ENCODE measurements at places on chromosomes 5 and 9. TPM values are rescaled to one million over a fixed set of nuclear protein-coding genes. Genes with fewer than 3 reads are reported as not detected.

Gene ASPN
- total RNA-seq, result not detected

Gene GABRA6
- total RNA-seq, result not detected

Gene FBXW5
- 92.7 TPM for total RNA-seq

Gene PTPN3
- total RNA-seq, result 3.6 TPM

GRCh38 chr9:125372441-125373226 lies 111.0 kb downstream of the GAPVD1 start:
- DNase-seq, result no peak

GRCh38 chr5:134086943-134087305 lies 27.6 kb upstream of the TCF7 start:
- DNase-seq, result peak; percentile 94

DNA sequence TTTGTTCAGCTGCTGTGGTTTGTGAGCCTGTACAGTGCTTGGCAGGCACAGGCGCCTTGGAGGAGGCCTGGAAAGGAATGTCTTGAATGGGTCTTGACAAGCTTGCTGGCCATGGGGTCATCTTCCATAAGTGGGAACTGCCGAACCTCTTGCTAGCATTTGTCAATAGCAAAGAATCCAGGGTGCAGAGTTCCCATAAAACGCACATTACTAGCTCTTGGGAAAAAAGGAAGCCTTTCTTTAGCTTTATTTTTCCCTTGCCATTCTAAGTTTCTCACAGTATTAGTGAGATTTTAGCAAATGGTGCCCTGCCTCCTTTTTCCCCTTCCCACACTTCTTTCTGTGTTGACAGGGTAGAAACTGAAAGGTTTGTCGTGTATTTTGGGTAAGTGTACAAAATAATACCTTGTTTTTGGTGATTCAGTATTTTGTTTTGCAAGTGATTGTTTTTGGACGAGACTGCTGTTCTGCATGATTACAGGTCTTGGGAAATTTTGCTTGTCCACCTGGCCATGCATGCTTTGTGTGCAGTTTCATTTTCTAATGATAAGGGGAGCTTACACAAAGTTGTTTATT lies 82.0 kb downstream of the ADGRV1 start:
- DNase-seq, result no peak

GRCh38 chr5:6718718-6719117 lies 5.5 kb downstream of the TENT4A start:
- DNase-seq, result no peak

DNA sequence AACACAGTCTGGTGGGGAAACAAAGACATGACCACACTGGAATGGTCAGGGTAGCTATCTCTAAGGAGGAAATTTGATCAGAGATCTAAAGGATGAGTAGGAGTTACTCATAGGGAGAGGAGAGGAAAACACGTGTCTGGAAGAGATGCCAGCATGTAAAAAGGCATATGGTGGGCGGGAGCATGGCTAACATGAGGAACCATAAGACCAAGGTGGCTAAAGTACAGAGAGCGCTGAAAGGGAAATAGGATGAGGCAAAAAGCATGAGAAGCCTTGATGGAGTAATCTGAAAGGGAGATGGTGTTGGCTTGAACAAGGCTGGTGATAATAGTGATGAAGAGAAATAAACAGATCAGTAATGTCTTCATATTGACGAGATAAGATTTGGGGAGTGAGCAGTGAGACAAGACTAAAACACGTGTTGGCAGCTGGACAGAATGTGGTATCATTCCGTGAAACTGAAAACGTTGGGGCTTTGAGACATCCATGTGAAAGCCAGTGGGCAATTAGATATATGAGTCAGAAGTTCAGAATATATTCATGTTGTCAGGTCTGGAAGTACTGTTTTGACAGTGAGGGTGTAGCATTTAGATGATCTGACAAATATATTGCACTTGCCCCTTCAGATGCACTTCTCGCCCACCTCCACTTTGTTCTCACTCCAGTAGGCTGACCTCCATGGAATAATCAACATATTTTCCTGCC lies 209.1 kb upstream of the KCNN2 start:
- no peak for DNase-seq

DNA sequence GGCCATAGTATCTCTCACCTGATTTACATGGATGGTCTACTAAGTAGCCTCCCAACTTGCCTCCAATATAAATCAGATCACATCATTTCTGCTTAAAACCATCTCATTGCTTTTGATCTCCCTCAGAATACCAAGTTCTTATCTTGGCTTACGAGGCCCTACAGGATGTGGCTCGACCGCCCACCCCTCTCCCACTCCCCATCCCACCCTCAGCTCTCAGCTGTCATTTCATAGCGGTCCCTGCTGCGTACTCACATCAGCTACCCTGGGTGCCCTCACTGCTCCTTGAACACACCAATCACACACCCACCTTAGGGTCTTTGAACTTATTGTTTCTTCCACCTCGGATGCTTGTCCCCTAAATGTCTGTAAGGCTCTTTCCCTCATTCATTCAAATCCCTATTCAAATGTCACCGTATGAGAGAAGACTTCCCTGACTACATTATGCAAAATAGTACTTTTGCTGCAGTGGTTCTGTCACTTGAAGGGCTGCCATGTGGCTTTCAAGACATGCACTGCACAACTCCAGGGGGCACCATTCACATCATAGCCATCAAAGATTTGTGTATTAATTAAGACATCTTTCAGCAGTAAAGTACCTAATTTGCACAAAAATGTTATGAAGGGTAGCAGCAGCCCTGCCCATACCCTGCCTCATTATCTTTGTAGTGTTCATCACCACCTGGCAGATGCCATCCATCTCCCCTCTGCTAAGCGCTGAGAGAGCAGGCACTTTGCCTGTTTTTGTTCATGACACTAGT lies 171.1 kb downstream of the ENC1 start:
- DNase-seq, result no peak

All from activated CD4-positive, alpha-beta T cell treated with anti-CD3 and anti-CD28 coated beads, Interleukin-2, amount 10 ng/mL, durations not matched to agents 24 days and 14 days (primary cell).